ENCODE measurements at places on chromosomes 2 and 18. TPM values are rescaled to one million over a fixed set of nuclear protein-coding genes. Genes with fewer than 3 reads are reported as not detected.

The EML6 gene
- 18.0 TPM for total RNA-seq

The MC2R gene
- total RNA-seq = not detected

DNA sequence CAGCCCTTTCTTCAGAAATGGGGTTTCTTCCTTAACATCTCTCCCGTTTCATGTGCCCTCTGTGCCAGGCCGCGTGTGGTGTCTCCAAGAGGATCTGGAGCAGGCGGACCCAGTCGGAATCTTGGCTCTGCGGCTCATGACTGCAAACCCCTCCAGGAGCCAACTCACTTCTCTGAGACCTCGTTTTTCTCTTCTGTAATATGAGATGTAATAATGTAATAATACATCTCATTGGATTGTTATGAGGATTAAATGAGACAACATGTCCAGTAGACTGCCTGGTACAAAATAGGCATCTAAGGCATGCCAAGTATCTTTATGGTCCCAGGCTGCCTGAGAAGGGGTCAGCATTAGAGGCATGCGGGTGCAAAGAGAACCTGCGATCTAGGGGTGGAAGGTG, 221.3 kb upstream of the REV1 start:
- H3K4me3 ChIP-seq = no peak overlapping the region
- DNase-seq = no peak
- H3K36me3 ChIP-seq = no peaks in the 10 kb centered on the region
- H3K27me3 ChIP-seq = no peaks in the 10 kb centered on the region

GRCh38 chr2:72927619-72928550, 10.6 kb downstream of the EMX1 start:
- H3K27ac ChIP-seq = no peak overlapping the region
- H3K27me3 ChIP-seq = no peaks in the 10 kb centered on the region
- no peak for DNase-seq
- H3K4me1 ChIP-seq = peaks cover 7% of the 10 kb centered on the region
- H3K4me3 ChIP-seq = no peak overlapping the region

DNA sequence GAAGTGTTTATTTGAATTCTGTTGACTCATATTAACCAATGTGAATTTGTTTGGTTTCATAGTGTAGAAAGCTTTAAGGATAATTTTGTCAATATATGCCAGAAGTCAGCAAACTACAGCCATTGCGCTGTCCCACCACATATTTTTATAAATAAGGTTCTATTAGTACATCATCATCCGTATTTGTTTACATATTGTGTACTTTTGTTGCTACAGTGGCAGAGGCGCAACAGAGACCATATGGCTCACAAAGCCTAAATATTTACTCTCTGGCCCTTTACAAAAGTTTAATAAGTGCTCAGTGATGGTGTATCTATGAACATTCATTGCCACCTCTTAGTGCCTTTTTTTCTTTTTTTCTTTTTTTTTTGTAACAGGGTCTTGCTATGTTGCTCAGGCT, 6.4 kb downstream of the ERLEC1 start:
- H3K36me3 ChIP-seq = peaks cover 40% of the 10 kb centered on the region
- H3K27ac ChIP-seq = no peak overlapping the region
- H3K4me3 ChIP-seq = no peak overlapping the region
- H3K27me3 ChIP-seq = no peaks in the 10 kb centered on the region

The CAPN14 gene
- total RNA-seq = not detected

Data from tibial nerve (tissue), 4 donors.